Renal cortical epithelial cell (primary cell): ENCODE measurements at places on chromosomes 13 and 19.

DNA sequence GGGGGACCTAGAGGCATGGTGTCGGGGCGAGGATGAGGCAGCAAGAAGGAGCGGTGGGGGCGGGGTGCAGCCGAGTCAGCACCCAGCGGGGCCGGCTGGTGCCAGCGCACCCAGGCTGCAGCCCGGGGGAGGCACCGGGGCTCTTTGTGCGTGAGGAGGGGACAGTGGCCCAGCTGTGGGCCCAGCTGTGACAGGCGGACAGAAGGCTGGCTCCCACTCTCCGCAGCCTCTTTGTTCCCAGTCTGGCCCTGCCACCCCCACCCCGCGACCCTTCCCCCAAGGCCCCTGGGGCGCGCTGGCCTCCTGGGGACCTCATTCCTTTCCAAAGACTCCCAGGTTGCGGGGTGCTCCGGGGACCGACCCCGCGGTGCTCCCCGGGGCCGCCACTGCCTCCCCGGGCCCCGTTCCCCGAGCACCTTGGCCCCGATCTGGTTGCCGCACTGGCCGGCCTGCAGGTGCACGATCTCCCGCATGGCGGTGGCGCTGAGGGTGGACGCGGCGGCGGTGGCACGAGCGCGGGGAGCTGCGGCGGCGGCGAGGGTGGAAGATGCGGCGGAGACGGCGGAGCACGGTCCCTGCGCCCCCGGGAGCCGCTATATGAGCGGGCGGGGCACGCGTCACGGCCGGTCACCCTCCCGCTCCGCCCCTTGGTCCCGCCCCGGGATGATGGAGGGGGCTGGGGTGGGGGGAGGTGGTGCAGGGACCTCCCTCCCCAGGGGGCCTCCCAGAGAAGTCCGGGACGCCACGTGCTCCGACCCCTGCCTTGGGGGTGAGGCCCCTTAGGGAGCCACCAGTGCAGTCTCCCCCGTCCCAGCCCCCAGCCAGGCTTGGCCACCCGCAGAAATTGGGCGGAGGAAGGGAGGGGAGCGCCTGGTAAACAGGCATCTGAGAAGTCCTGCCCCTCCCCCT is at the start of gene TUBB4A:
TSS of gene TUBB4A (minus strand) at position 570 of the 909 bp plus-strand sequence. CDS start at position 473, 97 bp downstream.
- DNase-seq, result no peak

DNA sequence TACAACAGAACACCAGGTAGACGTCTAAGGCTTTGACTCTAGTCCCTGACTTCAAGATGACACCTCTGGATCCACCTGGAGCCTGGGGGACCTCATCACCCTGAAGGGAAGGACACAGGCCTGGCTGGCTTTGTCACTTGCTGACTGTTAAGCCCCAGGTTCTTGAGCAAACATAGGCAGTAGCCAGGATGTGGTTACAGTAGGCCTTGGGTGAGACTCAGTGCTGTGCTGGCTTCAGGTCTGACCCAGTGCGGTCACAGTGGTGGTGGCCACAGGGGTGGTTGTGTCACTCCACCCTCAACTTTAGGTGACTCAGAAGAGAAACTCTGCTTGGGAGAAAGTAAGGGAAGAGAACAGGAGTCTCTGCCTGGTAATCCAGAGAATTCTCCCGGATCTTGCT is 497.8 kb downstream of the UQCRFS1 start:
- DNase-seq, result no peak

DNA sequence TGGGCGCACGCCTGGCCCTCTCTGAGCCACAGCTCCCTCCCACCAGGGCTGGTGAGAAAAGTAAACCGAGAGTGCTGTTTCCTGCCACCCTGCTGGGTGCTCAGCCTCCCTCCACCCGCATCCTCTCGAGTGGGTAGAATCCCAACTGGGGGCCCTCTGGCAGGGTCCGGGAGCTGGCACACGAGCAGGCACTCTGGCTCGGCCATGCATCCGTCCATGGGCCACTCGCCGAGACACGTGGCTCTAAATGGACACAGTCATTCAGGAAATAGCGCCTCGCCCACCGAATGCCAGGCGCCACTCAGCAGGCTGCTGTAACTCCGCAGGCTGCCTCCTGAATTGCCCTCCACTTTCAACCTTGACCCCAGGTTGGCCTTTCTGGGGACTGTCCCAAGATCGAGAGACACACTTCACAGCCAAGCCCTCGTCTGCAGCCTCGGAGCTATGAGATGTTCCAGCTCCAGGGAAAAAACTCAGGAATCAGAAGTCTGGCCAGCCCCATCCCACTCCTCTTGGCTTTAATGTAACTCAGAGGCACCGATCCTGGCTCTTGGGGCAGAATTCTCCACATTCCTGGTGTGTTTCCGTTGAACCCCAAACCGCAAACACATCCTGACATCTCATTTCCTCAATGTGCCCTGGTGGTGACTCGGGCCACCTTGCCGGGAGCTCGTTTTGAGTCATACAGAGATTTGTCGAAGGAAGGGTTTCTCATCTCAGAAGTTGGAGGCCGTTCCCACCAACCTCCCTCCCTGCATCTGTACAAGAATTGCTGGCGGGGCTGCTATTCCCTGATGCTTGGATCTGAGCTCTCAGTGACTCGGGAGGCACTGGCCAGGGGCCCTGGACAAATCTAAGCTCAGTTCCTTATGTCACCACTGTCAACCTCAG is 14.1 kb downstream of the KLF2 start:
- DNase-seq, result peak; percentile 84

GRCh38 chr13:99378985-99379733 is 72.0 kb upstream of the GPR183 start:
- no peak for DNase-seq

DNA sequence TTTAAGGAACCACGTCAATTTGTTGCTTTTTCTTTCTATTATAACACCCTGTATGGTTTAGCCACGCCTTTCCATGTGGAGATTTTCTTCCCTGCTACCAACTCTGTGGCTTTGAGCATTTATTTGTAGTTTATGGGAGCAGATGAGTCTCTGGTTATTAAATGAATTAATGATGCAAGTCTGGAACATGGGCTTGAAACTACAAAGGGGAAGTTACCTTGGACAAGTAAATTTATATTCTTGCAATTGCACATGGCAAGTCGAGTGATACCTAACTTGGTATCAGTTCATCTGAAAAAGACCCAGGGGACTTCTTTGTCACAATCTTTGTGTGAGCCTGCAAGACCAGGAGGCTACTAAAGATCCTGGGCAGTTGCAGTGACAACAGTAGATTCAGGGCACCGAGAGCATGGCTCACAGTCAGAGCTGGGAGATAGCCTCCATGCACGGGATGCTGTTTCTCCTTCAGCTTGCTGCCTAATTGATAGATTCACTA is 24.4 kb downstream of the B3GLCT start:
- no peak for DNase-seq

GRCh38 chr19:51422053-51422448 is 4.6 kb upstream of the SIGLEC10 start:
- peak; percentile 21 for DNase-seq

DNA sequence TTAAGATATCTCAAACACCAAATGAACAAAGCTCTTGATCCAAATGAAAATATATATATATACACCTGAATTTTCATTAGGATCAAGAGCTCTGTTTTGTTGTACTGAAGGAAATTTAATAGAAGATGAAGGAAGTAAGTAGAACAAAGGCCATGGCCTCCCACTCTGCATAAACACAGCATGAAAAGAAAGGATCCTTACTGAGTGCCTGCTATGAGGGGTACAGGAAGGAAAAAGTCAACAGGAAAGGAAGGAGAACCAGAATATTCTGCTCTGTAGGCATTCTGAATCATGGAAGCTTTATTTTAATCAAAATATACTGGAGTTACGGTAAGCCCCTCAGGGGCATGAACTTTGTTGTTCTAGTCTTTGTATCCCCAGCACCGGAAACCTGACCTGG is 22.1 kb downstream of the TMTC4 start:
- DNase-seq, result no peak
